Hematopoietic multipotent progenitor cell treated with erythropoietin and hydrocortisone succinate and interleukin-3 and kit ligand, for 15 days (in vitro differentiated cells): ENCODE measurements at places on chromosomes 6 and 20.

DNA sequence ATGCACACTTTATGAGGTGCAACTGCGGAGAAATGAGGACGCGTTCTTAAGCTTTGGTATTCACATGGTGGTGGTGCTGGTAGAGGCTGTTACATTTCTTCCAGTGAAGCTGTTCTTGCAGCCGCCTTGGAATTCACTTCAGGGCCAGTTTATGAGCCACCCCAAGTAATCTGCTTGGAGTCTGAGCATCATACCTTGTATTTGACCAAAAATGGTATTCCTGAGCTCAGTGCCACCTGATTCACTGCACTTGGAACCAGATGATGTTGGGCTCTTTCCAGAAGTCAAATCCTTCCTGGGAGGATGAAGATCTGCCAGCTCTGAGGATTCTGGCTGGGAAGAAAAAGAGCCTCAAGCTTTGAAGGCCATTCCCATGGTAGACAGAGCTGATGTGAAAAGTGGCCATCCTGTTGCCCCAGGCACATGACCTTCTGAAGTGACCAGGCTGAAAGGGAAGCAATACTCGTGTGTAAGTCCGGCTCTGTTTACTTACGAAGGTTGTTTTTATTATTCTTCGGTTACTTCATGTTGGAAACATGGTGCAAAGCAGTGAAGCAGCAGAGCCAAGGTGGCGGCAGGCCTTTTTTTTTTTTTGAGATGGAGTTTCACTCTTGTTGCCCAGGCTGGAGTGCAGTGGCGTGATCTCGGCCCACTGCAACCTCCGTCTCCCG is 7.7 kb downstream of the MANBAL start:
- DNase-seq, result no peak

GRCh38 chr20:31570735-31571617 is 34.1 kb upstream of the ID1 start:
- no peak for DNase-seq

- DNase-seq, result no peak
These were observed 446.7 kb downstream of the BMP2 start for GRCh38 chr20:7214081-7214740.

DNA sequence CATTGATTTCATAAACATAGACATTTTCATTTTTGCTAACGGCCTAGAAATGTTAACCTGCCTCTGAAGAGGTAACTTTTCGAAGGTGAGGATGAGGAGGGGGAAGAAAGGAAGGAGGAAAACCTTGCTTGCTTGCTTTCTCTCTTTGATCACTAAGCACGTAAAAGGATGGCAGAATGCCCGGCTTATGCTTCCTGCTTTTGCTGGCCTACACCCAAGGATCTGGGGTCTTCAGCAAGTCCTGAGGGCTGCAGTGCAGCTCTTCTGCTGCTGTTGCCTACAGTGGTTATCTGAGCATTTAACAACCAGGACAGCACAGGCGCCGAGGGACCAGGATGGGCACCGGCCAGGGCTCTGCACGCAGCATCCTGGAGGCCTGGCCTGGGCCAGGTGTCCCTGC is 150.8 kb upstream of the TAB2 start:
- no peak for DNase-seq

DNA sequence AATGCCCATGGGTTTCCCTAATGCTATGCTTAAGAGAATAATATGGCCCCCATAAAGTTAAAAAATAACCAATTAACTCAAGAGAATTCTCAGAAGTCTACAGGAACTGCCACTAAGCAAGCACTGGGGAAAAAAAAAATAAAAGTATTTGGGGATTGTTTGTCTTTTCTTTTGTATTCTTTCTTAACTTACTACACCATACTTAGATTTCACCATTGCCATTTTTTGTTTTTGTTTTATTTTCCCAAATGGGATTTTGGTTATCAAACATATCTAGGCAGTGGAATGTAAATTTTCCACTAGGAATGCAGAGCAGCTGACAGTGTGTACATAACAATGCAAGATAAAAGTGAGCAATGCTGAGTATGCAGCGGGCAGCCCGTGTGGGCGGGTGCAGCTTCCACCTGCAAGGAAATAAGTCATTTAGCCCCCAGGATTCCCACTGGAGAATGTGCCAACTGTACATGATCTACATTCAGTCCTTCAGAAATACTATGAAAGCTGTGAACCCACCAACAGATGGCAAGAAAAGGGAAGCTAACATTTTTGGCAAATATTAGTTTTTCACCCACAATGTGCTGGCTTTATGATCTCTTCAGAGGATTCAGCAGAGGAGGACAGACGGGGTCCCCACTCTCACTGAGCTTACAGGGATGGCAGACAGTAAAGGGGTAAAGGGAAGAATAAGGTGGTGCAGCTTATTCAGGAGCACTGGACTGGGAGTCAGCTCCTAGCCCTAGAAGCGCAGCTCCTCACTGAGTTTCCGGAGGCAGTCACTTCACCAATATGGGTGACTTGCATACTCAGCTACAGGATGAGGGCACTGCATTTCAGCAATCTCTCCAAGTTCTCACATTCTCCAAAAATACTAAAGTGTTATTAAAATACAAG is 44.4 kb downstream of the DCDC2 start:
- no peak for DNase-seq

DNA sequence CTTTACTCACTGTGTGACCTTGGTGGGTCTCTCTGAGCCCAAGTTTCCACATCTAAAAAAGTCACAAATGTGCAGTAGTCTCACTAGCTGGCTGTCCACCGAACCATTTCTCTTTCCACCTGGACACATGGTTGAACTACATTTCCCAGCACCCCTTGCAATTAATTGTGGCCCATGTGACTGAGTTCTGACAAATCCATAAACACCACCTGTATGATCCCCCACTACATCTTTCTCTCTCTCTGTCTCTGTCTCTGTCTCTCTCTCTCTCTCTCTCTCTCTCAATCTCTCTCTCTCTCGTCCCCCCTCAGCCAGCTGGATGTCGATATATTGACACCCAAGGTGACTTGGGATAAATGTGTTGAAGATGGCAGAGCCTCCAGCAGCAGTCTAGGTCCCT is 42.8 kb downstream of the SNHG17 start:
- no peak for DNase-seq

DNA sequence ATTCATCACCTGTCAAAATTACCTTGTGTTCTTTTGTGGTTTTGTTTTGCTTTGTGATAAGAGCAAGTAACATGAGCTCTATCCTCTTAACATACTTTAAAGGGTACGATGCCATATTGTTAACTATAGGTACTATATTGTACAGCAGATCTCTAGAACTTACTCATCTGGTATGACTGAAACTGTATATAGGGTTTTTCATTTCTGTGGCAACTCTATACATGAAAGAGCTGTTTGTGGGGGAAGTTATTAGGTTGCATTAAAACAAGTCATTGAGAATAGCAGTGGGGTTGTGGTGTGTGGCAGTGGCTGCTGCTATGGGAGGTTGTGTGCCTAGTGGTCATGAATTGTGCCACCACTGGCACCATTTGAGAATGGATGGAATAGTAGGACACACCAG is 268.4 kb downstream of the KCNQ5 start:
- no peak for DNase-seq

- no peak for DNase-seq
These were observed 139.9 kb downstream of the HIVEP2 start for GRCh38 chr6:142805042-142805441.

DNA sequence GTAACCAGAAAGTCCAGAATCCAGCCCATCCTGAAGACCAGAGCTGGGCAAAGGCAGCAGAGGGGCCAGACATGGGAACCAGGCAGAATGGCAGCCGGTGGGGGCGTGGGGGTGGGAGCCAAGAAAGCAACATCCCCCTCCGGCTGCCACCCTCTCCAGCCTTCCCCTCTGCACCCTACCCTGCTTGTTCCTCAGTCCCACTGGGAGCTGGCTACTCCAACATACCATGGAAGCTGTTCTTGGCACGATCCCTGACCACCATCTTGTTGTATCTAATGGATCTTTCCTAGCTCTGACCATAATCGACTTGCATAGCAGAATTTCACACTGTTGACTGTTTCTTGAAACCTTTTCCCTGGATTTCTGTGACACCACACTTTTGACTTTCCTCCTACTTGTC is 30.2 kb downstream of the ADA start:
- DNase-seq, result no peak
